ENCODE measurements at places on chromosomes 6 and 20.

GRCh38 chr6:24520929-24521546 is 26.3 kb downstream of the ALDH5A1 start:
- DNase-seq: peak; percentile 29

GRCh38 chr6:66189915-66190314 is 482.9 kb upstream of the EYS start:
- DNase-seq: no peak

DNA sequence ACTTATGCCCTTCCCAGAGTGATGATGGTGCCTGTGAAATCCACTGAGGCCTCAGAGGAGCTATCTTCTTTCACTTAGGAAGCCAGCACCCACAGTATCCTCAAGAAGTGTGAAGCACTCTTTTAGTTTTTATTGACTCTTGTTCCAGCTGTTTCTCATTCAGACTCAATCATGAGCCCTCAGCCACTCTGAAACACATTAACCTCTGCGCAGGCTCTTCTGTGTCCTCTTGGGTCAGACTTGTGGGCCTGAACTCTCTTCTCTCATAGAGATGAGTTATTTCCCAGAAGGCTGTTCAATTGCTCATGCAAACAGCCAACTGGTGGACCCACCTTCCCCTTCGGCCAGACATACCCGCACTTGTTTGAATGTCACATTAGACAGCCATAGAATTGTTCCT is 27.8 kb upstream of the PREP start:
- DNase-seq: no peak

DNA sequence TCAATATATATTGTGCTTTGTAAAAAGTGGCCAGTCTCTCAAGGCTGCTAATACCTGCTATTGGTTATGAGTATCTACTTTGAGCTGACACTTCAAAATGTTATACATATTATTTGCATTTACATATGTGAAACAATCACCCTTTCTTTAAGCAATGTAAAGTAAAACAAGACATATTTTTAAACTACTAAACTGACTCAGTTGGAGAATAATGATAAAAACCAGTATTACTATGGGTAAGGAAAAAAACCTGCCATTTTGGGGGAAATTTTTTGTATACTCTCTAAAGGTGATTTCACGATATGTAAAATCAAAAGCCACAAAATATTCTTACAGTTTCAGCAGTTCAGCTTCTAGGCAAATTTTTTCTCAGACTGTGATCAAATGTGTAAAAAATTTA is 232.3 kb downstream of the PRL start:
- no peak for DNase-seq

DNA sequence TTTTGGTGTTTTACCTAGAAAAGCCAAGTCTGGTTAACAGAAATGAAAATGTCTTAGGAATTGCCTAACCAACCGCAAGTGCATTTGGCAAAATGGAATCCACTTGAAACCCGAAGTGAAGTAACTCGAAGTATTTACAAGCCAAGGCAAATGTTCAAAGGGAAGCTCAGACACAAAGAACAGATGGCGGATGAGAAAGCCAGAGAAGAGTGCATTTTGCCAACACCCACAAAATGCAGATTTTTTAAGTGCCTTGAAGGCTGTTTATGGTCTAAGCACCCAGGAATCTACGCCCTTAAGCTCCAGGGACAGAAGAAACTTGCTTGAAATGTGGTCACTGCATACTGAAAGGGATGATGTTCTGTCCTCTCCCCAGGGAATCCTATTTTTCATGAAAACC is 70.0 kb upstream of the TBXT start:
- DNase-seq: no peak

- no peak for DNase-seq
Observed at GRCh38 chr6:22921828-22922227, 352.5 kb downstream of the HDGFL1 start.

- no peak for DNase-seq
Observed at GRCh38 chr20:24770628-24771541, 178.2 kb upstream of the CST7 start.

DNA sequence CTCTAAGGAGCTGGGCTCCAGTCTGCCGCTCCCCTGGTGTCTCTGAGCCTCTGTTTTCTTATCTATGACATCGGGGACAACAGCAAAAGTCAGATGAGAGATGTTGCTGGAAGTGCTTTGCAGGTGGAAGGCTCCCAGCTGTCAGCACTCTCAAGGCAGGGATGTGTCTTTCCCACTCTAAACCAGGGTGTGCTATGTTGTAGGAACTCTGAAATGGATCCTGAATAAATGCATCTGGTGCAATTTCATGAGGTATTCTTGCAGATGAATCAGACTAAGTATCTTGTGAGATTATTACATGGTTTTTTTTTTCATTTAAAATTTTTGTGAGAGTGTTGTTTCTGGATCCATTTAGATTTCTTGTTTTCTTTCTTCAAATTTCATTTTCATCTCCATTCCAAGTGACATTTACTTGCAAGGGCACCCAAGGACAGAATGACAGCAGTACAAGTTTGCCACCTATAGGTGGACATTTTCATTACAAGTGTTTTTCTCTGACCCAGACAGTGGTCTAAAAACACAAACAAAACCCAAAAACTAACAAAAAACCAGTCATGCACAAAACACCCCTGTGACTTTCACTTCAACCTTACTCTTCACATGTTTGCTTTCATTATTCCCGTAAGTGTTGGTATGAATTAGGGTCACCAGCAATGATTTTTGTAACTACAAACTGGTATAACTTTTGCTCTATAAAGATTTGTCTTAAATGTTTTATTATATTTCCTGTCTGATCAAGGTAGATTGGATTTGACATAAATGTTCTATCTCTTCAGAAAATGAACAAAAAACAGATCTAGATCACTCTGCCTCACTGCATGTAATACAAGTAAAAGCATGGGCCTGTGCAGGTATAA is 14.7 kb upstream of the SIM1 start:
- peak; percentile 59 for DNase-seq

DNA sequence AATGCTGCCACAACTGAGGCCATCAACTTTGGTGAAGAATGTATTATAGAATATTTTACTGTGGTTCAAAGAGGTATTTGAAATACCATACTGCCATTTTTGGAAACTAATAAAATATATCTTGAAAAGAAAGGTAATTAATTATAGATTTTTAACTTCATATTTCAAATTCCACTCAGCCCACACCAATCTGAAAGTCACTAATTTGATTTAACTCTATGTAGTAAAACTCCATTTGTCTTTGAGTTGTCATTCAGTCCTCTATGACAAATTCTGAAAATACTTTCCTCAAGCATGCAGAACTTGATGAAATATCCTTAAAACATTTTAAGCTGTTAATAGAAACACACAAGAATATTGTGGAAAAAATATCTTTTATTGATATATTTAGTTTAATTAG is 1196.7 kb upstream of the CITED2 start:
- no peak for DNase-seq

DNA sequence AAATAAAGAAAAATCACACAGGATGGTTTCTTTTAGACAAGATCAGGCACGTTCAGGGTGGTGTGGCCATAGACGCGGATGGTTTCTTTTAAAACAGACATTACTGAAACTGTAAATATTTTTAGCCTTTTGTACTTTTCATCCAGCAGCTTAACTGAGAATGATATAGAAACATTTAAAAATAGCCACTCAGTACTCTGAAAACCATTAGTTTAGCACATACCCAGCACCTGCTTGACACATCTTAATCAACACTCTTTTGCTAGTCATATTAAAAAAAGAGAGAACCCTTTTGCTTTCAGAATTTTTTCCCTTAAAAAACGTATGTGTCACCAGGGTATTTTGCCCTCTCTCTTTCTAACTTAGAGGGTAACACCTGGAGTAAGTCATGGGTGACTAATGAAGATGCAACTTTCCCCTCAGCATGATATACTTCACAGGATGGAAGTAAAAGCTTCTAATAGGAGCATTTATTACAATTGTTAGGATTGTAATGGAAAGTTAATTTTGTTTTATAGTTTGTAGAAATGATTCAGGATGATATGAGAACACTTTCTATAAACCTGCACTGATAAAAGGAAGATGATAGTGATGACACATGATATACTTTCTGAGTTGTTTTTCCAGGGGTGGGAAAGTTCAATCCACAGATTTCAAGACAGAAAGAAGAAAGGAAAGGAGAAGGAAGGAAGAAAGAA is 45.2 kb downstream of the BACH2 start:
- DNase-seq: peak; percentile 13

DNA sequence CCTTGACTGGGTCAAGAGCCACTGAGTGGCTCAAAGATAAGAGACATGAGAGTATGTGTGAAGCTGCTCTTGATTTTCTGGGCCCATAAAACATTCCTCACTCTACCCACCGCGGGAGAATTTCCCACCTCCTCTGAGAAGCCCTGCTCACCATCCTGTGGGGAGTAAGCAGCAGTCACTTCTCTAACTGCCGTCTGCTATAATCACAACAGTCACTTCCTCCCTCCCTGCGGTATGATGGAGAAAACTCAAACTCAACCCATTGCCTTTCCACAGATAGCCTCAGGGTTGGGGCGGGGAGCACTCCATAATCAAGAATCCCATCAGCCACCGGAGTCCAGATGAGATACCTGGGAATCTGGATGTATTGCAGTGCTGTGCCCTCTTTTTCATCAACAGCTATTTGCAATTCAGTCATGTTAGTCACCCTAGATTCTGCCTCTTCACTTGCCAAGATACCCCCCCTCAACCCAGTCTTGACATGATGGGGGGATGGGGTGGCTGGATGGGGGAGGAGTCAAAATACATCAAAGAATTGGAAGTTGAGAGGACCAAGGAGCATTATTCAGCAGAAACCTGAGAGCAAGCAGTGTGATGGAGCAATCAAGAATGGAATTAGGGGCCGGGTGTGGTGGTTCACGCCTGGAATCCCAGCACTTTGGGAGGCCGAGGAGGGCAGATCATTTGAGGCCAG is 5.1 kb downstream of the MOCS1 start:
- DNase-seq: peak; percentile 34

DNA sequence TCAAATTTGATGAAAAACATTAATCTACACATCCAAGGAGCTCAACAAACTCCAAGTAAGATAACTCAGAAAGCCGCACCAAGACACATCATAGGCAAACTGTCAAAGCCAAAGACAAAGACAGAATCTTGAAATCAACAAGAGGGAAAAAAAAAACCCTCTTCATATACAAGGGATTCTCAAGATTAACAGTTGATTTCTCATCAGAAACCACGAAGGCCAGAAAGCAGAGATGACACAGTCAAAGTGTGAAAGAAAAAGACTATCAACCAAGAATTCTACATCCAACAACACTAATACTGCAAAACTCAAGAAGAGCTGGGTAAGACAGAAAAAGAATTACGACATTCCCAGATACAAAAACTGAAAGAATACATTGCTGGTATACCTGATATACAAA is 73.8 kb downstream of the CDK19 start:
- peak; percentile 28 for DNase-seq

DNA sequence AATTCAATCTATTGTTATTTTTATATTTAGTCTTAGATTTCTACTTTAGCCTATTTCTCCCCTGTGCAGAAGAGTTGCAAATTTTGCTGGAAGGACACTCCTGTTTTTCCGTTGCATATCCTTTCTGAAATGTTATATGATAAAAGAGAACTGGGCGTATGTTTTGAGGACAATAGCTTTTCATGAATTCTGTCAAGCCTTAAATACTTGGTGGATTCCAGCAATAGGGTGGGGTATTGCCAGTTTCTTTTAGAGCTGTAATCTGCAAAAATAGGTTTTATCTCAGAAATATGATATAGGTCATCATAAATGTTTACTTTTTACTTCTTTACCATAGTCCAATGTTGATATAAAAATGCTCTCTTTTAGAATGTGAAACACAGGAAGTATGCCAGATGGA is 42.0 kb downstream of the VTA1 start:
- no peak for DNase-seq

DNA sequence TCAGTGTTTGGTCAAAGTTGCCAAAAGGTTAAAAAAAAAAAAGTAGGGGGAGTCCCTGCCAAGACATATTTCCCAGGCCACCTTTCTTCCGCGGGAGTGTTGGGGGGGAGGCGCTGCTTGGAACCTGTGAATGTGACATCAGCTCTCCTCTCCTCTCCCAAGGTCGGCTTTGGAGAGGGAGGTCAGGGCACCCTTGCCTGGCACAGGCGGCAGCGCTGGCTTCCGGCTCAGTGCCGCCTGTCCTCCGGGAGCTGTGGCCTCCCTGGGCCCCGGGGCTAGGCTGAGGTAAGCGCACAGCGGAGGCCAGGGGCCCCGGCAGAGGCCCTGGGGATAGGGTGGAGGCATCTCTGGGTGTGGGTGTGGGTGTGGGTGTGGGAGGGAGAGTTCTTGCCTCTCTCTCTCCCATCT is 1.9 kb upstream of the EDN1 start:
- no peak for DNase-seq

- DNase-seq: no peak
Observed at GRCh38 chr20:33917831-33918525, 75.7 kb upstream of the RALY start.

- DNase-seq: no peak
Observed at GRCh38 chr6:93474733-93475179, 55.4 kb upstream of the EPHA7 start.

GRCh38 chr6:30397697-30398096 is 52.7 kb downstream of the RPP21 start:
- DNase-seq: no peak

- DNase-seq: no peak
Observed at GRCh38 chr20:62753626-62754025, 42.6 kb upstream of the MRGBP start.

GRCh38 chr6:16285467-16286150 is 47.2 kb downstream of the GMPR start:
- no peak for DNase-seq

DNA sequence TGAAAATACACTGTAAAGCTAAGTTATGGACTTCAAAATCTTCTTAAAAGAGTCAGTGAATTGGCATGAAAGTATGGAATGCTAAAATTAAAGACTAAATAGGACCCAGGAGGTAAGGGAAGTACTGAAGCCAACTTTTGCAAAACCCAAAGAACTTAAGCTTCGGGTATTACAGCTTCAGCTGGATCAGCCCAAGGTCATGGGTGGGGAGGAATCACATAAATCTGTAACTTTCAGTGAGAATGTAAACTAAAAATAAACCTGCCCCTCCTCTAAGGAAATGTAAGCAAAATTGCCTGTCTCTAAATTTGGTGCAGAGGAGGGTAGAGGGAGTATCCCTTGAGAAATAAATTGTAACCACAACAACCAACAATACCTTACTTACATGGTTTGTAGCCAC is 4.4 kb upstream of the MUC21 start:
- no peak for DNase-seq

GRCh38 chr6:168619560-168620314 is 178.8 kb downstream of the SMOC2 start:
- DNase-seq: peak; percentile 11

DNA sequence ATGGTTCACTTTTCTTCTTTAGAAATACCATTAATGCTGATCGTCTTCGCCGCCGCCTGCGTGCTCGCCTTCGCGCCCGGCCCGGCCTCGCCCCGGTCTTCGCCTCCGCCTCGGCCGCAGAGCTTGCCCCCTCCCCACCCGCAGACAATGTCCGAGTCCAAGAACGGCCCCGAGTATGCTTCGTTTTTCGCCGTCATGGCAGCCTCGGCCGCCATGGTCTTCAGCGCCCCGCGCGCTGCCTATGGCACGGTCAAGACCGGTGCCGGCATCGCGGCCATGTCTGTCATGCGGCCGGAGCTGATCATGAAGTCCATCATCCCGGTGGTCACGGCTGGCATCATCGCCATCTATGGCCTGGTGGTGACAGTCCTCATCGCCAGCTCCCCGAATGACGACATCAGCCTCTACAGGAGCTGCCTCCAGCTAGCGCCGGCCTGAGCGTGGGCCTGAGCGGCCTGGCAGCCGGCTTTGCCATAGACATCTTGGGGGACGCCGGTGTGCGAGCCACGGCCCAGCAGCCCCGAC is 4.8 kb upstream of the PRPH2 start:
- peak; percentile 25 for DNase-seq
